ENCODE measurements at places on chromosomes 12 and 14.

DNA sequence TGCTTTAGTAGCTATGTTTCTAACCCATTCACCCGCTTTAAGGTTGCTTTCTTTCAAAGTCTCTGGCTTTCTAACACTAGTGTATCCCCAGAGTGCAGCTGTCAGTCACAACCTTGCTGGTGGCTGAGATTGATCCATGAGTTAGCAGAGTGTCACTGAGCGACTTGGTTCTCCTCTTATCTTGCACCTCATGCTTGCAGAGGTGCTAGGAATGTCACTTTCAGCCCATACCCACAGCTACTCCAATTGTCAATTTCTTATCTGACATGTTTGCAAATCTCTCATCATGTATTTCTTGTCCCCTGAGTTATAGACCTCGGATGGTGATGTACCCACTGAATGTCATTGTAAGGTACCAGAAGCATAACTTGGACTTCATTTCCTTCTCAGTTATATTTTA, 1110.2 kb downstream of the GALC start:
- no peak for DNase-seq

DNA sequence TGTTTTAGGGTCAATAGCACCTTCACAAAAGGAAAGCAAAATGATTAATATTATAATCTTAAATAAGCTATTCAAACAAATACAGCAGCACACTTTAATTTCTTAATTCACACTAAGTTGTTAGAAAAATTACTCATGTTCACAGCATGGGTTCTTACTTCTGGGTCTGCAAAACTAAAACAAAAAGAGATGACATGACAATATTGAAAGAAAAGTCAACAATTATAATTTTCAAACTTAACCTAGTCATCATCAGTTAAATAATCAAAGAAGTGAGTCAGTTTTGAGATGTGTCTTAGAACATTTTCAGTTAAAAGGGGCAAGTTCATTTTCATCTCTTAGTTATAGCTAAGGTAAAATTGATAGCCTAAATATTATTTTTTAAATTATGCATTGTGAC, 47.7 kb upstream of the RMST start:
- DNase-seq: no peak

DNA sequence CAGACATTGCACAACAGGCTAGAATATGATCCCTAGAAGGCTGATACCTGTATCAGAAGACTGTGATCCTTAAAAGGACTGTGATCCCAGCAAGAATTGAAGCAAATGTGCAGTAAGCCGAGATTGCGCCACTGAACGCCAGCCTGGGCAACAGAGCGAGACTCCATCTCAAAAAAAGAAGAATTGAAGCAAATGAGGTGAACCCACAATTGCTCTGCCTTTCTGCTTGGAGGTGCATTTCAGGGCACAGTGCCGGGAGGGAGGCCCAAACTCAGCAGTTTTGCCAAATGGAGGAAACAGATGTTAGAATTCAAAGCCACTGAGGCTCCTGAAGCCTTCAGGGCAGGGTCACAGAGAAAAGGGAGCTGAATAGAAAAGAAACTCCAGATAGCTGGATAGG, 61.1 kb upstream of the COCH start:
- DNase-seq: no peak

DNA sequence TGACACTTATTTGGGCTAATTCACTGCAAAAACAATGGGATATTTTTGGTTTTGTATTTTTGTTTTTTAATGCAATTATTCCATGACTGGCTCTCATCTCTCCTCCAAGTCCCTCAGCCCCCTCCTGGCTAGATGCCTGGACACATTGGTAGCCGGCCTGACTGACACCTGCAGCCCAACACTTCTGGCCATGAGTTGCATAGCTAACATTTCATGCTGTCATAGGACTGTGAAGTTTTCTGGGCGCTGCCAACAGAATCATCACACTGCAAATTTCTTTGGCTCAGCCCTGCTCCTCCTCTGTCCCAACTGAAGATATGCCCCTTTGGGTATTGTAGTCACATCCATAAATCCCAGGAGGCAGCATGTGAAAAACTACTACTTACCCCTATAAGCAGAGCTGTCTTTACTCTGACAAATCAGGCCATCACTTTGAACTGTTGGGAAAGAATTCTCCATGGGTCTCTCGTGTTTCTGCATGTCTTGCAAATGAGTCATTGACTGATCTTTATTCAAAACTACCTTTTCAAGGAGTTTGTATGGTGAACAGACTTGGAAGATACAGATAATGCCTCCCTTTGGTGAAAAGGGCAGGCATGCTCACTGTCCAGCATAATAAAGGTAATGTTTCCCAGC, 126.7 kb upstream of the LGR5 start:
- peak; percentile 47 for DNase-seq

GRCh38 chr12:28631831-28632230, 441.6 kb downstream of the CCDC91 start:
- peak; percentile 3 for DNase-seq

DNA sequence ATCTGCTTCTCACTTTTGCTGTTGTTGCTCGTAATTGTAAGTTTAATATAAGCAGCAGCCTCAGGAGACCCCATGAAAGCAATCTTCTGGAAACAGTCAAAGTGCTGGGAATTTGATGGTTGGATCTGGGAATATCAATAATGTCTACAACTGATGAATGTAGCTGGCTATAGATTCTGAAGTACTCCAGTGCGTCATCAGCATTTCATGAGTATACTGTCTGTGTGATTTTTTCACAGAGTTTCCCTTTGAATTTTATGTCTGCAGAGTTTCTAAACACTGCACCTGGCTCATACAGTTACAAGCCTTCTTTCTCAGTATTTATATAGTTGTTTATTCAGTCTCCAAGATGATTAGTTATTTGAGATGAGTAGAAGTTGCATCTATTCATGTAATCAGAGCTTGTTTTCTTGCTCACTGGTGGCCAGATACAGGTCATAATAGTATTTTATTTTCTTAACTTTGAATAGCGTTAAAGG, 222.3 kb downstream of the RAD51B start:
- DNase-seq: no peak

GRCh38 chr12:24379433-24379832, 430.0 kb upstream of the SOX5 start:
- DNase-seq: no peak

DNA sequence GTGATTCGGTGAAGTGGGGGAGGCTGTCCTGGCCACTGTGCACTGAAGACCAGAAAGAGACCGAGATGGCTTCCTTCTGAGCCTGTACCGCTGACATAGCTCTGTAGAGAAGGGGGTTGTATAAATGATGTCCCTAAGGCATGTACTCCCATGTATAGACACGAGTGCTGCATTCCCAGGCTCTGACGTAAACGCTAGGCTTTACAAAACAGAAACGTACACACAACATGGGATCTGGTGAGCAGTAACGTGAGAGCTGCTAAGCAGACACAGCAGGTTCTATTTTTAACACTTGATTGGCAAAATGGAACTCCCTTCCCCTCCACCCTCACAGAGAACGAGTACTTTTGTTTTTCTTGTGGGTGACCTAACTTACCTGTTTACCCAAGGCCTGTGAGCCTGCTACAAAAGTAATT, 35.9 kb downstream of the ACADS start:
- DNase-seq: peak; percentile 86

DNA sequence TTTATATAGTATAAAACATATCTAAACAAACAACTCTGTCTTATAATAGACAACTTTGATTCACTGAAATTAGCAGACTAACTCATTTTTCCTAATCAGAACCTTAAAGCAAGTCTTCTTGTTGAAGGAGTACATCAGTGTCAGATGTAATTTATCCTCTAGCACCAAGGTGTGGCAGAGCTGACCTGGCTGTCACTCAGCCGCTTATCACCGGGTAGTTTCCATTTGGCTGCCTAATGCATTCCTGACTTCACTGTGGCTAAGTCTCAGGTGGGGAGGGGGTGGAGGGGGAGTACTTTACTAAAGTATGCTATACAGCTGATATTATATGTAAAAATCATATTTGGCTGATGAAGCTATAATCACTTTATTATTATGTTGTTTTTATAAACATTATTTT, 339.9 kb upstream of the RGS6 start:
- DNase-seq: no peak

DNA sequence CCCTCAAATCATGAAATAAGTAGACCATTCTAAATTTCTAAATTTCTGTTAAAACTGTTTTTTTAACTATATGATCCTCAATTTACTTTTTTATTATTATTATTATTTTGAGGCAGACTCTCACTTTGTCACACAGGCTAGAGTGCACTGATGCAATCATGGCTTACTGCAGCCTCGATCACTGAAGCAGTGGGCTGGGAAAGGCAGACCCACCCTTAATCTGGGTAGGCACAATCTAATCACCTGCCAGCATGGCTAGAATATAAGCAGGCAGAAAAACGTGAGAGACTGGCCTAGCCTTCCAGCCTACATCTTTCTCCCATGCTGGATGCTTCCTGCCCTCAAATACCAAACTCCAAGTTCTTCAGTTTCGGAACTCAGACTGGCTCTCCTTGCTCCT, 2.3 kb downstream of the ERO1A start:
- DNase-seq: no peak

GRCh38 chr14:39459795-39460478, 27.7 kb upstream of the FBXO33 start:
- DNase-seq: peak; percentile 19

GRCh38 chr12:69648476-69648875, 37.8 kb upstream of the LRRC10 start:
- DNase-seq: peak; percentile 95

- DNase-seq: no peak
These were observed 44.2 kb upstream of the DDX11 start for GRCh38 chr12:31029468-31029867.

DNA sequence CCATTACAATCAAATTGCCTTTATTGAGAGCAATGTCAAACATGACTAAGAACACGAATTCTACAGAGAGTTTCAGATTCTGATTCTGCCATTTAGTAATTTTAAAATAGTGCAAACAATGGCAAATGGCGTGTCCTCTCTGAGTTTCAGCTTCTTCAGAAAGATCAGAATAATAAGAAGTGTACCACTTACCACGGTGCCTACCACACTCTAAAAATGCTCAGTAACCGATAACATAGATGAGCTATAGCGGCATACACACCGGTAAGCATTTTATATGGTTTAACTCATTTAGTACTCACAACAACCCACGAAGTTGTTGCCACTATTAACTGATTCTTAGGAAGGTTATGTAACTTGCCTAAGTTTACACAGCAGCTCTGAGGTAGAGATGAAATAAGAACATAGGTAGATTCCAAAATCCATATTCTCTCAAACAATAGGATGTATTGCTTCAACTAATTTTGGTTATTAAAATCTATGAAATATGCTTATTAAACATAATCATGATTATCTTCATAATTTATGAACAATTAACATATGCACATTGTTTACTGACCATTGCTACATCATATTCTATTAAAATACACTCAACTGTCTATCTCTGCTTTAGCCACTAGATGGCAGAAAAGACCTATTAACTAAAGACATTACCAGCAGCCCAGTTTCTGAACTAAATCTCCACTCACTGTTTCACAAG, 38.3 kb downstream of the SLC6A15 start:
- DNase-seq: peak; percentile 76

- DNase-seq: peak; percentile 58
These were observed 23.1 kb downstream of the AEBP2 start for GRCh38 chr12:19462406-19462805.

DNA sequence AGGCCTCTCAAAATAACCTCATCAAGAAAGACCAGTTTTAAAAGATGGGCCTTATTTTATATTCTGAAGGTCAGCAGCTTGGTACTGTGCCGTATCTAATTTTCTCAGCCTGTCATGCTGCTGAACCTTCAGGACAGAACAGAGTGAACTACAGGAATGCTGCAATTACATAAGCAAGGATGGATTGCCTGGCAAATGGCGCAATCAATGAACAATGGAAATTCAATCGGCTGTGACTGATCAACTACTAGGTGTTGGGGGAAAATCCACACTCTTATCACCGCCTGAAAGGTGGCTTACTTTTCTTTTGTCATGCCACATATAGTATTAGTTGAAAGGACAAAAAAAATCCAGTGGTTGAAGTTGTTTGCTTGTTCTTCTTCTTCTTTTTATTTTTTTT, 8.5 kb downstream of the ACSS3 start:
- DNase-seq: no peak

DNA sequence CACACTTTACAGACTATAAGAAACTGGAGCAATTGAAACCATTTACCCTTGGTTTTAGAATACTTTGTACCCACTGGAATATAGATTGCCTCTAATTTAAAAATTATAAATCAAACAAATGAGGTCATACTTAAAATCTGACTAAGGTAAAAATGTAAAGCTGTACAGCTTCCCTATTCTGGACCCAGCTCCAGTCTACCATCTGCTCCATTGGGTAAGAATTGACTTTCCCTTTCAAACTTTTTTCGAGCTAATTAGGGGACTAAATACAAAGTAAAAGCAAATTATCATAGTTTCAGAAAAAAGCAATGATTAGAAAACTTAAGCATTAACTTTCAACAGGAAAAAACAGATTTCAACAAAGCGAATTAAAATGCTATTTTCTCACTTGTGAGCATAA, 4.3 kb downstream of the KRR1 start:
- DNase-seq: no peak

- peak; percentile 16 for DNase-seq
These were observed 105.8 kb upstream of the NAP1L1 start for GRCh38 chr12:76190299-76190698.

GRCh38 chr14:100867631-100868315, 35.7 kb downstream of the RTL1 start:
- no peak for DNase-seq

GRCh38 chr14:102796661-102797190, 19.5 kb downstream of the TRAF3 start:
- DNase-seq: no peak

- DNase-seq: peak; percentile 35
These were observed 606 bp downstream of the TNFAIP2 start for GRCh38 chr14:103123634-103124500.

DNA sequence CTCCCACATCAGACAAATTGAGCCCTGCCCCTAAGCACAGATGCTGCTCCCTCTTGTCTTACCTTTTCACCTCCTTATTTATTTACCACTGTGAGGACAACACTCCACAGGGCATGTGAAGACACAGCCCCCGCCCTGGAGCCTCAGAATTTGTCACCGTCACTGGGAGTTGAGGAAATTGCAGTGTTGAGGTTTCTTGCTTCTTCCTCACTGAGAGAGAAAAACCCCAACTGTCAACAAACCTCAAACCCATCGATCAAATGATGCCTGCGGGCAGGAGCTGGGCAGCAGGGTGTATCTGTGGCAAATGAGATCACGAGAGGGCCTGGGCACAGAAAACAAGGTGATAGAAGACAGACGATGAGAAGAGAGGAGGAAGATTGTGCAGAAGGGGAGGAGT, 30.5 kb upstream of the PLEKHG3 start:
- no peak for DNase-seq
